Nucleus accumbens (tissue), 56 donors: ENCODE measurements at places on chromosomes 2 and 18.

- no peak for DNase-seq
Observed at GRCh38 chr2:144498277-144498676, 21.6 kb downstream of the ZEB2 start.

GRCh38 chr2:178700922-178701342 lies 106.3 kb downstream of the TTN start:
- DNase-seq = no peak

DNA sequence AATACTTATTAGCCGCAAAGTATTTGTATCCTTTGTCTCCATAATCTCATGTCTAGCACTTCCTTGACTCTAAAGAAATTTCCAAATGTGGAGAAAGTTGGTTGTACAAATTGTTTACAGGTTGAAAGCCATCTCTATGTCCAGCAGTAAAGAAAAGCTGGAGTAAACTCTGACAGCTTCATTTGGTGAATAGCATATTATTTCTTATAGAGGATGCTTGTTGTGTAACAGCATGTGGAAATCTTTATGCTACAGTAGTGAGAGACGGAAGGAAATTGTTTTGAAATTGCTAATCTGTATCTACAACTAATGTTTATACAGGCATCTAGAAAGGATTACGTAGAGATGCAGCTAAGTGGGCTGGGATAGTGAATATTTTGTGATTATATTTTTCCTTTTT lies 78.5 kb downstream of the UGGT1 start:
- DNase-seq = no peak

GRCh38 chr2:24659862-24660261 lies 133.3 kb downstream of the PTRHD1 start:
- no peak for DNase-seq

- DNase-seq = no peak
Observed at GRCh38 chr2:142873831-142874287, 3.6 kb upstream of the KYNU start.

DNA sequence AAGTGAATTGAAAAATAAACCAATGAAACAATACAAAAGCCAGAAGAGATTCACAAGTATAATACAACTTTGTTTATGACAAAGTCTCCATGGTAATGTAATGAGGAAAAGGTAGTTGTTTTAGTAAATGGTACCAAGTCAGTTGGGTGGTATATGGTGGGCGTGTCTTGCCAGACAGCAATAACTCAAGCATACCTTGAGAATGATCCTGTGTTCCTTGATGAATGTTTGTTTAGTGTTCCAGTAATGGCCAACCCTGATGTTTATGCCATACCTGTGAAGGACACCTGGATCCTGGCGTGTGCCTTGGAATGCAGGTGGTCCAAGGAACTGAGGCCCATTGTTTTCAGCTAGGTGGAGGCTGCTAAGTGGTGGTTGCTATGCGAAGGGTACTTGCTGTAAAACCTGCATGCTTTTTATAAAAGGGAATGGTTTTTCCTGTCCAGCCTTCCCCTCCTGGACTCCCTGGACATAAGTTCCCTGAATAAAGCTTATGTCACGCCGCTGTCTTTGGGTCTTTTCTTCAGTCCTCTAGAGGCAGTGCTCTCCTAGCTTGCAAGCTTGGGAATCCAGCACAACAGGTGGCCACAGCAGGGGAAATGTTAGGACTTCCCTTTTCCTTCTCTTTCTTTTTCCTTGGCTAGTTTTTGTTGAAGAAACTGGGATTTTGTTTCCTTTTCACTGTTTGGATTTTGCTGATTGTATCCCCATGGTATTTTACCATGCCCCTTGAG lies 54.7 kb downstream of the MTA3 start:
- DNase-seq = no peak

DNA sequence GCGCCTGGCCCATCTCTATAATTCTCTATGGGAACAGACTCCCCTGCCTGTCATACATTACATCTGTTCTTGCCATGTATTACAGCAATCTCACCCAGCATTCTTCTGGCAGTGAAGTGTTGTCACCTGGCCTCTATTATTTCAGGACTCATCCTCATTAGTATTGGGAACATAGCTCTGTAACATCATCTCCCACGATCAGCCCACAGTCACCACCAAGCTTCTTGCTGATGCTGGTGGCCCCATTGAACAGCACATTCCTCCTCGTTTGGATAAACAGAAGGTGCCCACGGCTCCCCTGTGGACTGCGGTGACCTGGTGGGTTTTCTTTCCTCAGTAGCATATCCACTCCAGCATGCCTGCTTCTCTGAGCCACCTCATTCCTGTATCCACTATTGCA lies 21.5 kb downstream of the CHCHD5 start:
- no peak for DNase-seq

DNA sequence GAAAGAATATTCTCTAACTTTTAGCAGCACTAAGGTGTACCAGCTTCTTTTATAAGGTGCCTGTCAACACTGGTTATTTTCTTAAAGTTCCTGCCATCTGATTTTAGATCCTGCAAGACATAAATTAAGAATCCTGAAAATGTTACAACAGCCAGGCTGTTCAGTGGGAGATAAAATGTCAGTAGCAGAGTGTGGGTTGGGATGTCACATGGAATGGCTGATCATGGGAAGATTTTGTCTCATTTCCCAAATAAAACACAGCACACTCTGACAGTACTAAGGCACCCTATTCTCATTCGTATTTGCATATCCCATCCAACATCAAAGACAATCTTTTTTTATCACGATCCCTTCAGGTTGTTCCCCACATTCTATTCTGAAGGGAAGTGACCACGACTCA lies 2.4 kb upstream of the COX7A2L start:
- DNase-seq = no peak

GRCh38 chr2:27889774-27890145 lies 427 bp downstream of the RBKS start:
- no peak for DNase-seq
